Osteocyte (in vitro differentiated cells): ENCODE measurements at places on chromosomes 4 and X. TPM values are rescaled to one million over a fixed set of nuclear protein-coding genes. Genes with fewer than 3 reads are reported as not detected.
A peak's percentile ranks its signal among the peaks of the same experiment; 100 is the strongest.

GRCh38 chr4:120452001-120452400, 385.4 kb upstream of the MAD2L1 start:
- no peak for DNase-seq

DNA sequence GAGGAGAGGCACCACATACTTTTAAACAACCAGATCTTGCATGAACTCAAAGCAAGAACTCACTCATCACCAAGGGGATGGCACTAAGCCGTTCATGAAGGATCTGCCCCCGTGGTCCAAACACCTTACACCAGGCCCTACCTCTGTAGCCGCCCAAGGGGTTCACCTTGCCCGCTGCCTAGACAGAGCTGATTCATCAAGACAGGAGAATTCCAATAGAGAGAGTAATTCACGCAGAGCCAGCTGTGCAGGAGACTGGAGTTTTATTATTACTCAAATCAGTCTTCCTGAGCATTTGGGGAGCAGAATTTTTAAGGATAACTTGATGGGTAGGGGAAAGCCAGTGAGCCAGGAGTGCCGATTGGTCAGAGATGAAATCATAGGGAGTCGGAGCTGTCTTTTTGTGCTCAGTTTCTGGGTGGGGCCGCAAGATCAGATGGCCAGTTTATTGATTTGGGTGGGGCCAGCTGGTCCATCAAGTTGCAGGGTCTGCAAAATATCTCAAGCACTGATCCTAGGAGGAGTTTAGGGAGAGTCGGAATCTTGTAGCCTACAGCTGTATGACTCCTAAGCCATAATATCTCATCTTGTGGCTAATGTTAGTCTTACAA, 364.7 kb downstream of the PCDH7 start:
- DNase-seq: no peak

- DNase-seq: peak; percentile 30
These were observed 53.0 kb upstream of the KLF3 start for GRCh38 chr4:38610966-38611431.

DNA sequence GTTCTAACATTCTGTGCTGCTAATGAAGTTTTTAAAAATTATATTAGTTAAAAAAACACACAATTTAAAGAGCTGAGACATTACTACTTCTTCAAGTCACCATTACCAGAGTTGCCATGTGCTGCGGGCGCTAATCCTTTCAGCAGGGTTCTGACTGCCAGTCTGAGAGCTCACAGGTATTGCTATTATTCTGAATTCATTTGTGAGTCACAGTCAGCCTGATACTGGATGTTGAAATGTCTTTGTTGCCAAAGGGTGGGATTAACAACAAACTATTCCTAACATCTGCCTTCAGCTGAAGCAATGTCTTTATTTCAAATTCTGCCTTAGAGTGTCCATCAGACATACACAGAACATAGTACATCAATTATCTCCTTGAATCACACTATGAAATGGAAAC, 197.1 kb upstream of the FGF13 start:
- no peak for DNase-seq

DNA sequence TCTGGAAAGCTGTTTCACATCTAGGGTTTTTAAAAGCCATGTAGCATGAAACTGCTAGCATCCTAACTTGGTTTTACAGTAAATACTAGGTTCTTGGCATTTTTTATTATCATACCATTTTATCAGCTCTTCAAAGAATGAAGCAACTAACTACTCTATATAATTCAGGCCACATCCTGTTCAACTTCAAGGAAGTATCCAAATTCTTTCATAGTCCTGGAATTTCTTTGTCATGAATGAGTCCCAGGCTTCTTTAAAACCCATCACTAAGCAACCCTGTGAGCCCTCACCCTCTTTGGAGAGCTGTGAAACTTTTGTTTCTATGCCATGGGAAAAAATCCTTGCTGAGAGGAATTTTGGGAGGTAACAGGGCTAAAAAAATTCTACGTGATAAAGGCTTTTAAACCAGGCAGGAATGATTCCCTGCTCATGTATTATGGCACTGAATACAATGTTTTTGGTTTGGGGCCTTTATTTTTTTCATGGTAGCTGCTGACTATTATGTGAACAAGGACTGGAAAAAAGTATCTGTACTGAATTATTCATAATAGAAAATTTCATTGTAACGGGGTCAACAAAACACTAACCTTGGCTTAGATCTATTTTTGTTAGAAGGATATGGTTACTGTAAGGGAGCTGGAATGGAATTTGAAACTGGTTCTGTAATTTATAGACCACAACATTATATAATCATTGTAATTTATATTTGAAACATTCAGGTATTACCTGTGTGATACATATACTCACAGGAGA, 164.9 kb downstream of the DCTD start:
- DNase-seq: no peak

DNA sequence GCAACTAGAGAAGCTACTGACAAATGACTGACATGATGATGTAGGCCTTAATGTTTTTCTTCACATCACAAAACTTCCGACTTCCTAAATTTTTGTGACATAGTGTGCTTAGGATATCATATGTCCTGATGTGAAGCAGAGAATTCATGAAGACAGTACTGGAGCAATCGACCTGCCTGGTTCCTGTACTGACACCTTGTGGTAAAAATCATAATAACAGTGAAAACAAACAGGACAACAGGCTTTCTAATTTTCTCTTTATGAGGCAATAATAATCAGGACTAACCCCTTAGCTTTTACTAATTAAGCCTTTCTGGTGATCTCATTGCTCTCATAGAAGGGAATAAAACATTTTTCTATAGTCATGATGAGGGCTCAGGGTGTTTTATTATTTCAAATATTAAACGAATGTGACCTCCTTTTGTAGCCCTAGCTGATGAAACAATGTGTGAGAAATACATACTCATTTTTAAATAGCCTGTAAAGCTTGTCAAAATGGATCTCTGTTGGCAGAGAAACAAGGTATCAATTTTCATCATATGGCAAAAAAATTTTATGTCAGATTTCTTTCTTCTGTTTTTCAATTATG, 158.4 kb downstream of the TENT5D start:
- no peak for DNase-seq

DNA sequence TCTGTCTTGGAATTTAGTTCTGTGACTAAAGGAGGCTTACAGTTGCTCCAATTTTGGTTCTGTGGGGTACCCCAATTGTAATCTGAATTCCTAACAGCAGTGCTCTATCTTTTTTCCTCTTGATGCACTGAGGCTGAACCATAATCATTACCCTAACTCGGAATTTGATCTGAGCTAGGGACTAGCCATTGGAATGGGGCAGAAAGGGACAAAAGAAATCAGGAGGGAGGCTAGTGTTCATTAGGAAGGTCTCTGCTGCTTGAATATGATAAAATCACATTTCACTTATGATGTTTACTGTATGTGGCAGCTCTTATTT, 2.7 kb downstream of the KLF3 start:
- DNase-seq: no peak

GRCh38 chr4:105859233-105859632, 36.0 kb upstream of the NPNT start:
- DNase-seq: no peak

GRCh38 chrX:155995321-155995875, 2.1 kb upstream of the IL9R start:
- DNase-seq: peak; percentile 13

GRCh38 chr4:28760003-28760402, 1899.4 kb downstream of the STIM2 start:
- no peak for DNase-seq

DNA sequence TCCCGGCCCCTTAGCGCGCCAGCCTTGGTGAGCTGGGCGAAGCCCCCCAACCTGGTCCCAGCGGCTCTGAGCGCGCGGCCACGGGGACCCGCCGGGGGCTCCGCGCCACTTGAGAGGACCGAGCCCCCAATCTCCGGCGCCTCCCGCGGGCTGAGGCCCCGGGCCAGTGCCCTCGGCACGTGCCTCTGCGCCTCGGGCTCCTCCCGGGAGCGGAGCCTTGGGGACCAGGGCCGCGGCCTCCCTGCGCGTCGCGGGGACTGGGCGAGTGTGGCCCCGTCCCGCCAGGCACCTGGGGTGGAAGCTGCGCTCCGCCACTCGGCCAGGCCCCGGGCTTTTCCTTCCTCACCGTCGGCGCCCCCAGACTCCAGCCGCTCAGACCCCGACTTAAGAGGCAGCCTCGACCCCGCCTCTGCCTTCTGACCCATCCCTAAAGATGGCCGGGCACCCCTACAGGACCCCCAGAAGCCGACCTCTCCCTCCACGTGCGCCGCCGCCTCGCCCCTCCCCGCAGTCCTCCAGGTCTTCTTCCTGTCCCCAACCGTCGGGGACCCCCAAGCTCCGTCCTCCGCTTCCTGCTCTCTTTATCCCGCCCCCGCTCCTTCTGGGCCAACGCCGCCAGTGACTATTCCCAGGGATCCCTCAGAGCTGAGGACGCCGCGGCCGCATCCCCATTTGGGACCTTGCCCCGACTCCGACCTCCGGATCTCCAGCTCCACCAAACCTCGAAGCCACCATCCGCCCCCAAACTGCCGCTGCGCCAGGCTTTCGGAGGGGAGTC, 752 bp downstream of the ERAS start:
- no peak for DNase-seq

GRCh38 chrX:57368158-57368557, 81.7 kb downstream of the FAAH2 start:
- DNase-seq: no peak

GRCh38 chr4:130233377-130234047, 1137.6 kb downstream of the C4orf33 start:
- no peak for DNase-seq

- no peak for DNase-seq
These were observed at the start of gene FGFBP1 for GRCh38 chr4:15938640-15939039. Gene FGFBP1 (minus strand): TSS chr4:15938740. CDS start chr4:15936632, 2,108 bp downstream.

DNA sequence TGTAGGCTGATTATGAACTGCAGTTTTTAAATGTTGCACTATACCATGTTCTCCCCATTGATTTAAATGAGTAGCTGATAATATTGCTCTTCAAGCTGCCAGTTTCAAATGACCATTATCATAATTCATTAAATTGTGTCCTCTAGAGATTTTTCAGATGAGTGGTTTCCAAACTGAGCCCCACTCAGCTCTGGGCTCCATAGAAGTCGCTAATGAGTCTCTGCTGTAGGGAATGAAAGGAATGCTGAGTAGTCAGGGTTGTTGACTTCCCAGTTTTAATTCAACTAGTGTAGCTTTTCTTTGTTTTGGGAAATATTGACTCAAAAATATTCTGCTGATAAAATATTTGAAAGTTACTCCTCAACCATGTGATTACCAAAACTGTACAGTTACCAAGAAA, 1081.1 kb downstream of the ARAP2 start:
- DNase-seq: no peak

DNA sequence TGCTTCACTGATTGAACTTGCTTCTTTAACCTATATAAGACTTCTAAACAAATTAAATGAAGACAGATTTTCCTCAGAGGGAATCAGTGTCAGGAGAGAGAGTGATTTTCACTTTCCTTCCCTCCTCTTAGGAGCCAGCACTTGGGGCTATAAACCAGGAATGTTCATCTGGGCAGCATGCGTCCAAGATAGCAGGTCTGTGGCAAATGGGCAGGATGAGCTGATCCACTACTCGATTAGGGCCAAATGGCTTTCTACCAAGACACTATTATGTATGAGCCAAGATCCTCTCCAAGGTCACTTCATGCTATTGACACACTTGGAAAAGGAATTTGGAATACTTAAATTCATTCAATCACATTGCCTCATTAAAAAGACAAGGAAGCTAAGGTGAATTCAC, 203.9 kb upstream of the GRID2 start:
- DNase-seq: no peak

DNA sequence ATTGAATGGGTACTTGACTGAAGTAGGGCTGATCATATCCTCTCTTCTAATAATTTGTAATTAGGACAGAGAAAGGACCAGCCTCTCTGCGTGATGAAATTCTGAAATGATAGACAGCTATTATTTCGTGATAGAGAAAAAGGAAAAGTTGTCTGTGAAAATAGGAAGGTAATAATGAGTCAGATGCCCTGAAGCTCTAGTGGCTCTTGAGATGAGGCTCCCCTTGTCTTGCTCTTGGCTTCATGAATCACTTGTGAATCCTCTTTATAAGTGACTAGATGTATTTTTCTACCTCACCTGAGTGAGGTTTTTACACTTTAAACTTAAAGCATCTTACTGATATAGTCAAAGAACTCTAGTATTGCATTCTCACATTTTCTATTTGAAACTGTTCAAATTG, 888.9 kb downstream of the PCDH18 start:
- no peak for DNase-seq

DNA sequence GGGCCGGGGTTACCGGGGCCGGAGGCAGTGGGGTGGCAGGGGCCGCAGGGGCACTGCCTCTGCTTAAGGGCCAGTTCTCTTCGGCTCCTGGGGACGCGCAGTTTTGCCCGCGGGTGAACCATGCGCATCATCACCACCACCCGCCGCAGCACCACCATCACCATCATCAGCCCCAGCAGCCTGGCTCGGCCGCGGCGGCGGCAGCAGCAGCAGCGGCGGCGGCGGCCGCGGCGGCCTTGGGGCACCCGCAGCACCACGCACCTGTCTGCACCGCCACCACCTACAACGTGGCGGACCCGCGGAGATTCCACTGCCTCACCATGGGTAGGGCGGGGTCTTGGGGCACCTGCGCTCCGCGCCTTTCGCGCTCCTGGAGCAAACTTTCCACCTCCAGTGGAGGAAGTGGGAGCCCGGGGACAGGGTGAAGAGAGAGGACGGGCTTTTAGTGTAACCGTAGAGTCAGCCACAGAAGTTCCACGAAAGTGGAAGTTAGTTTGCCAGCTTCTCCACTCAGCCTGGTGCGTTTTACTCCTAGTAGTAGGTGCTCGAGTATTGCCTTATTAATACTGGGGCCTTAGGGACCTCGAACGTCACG, 729 bp downstream of the GSX2 start:
- no peak for DNase-seq

DNA sequence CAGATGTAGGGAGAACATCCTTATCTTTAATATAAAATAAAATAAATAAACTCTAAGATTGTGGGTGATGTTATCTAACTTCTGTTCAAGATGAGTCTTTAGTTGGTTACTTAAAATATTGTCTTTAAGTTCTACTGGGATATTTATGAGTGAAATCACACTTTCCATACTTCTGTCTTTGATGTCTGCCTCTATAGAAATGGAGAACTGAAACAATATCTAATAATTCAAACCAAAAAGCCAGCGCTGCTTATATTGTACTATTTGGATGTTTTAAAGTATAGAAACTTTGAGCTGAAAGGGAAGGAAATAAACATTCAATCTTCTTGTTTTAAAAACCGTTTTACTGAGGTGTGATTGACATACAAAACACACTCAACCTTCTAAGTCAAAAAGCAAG, 44.8 kb upstream of the RPS6KA3 start:
- no peak for DNase-seq

DNA sequence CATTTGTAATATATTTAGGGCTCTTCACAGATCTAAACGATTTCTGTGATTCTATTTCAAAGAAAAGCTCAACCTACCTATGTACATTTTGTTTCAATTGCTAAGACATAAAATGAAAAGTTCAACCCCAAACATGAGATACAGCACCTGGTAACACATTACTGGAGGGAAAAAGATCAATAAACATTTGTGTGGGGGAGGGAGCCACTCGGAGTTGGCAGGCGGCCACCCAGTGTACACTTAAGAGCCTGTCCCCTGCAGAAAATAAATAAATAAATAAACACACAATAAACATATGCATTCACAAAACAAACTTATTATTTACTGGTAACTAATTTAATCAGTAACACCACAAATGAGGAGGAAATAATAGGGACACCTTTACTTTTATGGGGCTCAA, 19.3 kb downstream of the PRSS48 start:
- no peak for DNase-seq

GRCh38 chr4:71185037-71185436, 153.8 kb upstream of the SLC4A4 start:
- DNase-seq: no peak

WNK3 gene
- total RNA-seq: 3.9 and 5.8 TPM in 2 replicates

ART3 gene
- total RNA-seq: not detected in 2 replicates

SEC31A gene
- total RNA-seq: 360 and 377 TPM in 2 replicates

TMEM150C gene
- total RNA-seq: 1.3 and 1.6 TPM in 2 replicates

ANKRD37 gene
- total RNA-seq: 4.2 and 5.3 TPM in 2 replicates

ZNF157 gene
- total RNA-seq: 0.13 and 0.16 TPM in 2 replicates

ATP6AP1 gene
- 144 and 153 TPM in 2 replicates for total RNA-seq

ZDHHC15 gene
- 0.08 and 0.13 TPM in 2 replicates for total RNA-seq
